ENCODE measurements at places on chromosomes 1 and 21.

DNA sequence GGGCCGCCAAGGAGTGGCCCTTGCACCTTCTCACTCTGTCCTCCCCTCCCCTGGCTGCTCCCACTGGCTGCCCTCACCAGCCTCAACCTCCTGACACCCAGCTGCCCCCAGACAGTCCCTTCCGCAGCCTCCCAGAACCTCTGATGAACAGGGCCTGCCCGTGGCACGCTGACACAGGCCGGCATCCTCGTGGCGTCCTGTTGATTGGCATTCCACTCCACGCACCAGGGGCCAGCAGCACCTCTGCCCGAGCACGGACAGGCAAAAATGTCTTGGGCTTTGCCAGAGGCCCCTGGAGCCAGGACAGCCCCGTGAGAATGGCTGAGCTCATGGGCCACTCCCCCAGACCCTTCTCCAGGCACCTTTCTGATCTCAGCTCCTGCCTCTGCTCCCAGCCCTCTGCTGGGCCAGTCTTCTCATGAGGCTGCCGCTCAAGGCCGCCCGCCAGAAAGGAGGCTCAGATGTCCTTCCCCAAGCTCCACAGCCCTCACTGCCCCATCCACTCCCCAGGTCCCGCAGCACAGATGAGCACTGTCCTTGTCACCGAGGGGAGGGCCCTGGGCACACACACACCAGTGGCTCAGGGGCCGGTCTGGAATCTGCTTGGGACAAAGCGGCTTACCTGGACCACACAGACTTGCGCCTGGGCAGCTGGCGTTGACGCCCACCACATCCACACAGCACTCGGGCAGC lies 15.8 kb upstream of the RNF223 start:
- DNase-seq, result no peak

GRCh38 chr1:116741836-116742565 lies 12.2 kb upstream of the CD2 start:
- no peak for DNase-seq

- no peak for DNase-seq
Measured at GRCh38 chr1:24899581-24900485, 30.2 kb downstream of the RUNX3 start.

GRCh38 chr21:43809346-43809799 lies 20.0 kb downstream of the RRP1 start:
- DNase-seq, result no peak

- DNase-seq, result no peak
Measured at GRCh38 chr1:86235852-86236251, 79.3 kb upstream of the COL24A1 start.

GRCh38 chr1:205579711-205580110 lies 52.1 kb downstream of the ELK4 start:
- no peak for DNase-seq

DNA sequence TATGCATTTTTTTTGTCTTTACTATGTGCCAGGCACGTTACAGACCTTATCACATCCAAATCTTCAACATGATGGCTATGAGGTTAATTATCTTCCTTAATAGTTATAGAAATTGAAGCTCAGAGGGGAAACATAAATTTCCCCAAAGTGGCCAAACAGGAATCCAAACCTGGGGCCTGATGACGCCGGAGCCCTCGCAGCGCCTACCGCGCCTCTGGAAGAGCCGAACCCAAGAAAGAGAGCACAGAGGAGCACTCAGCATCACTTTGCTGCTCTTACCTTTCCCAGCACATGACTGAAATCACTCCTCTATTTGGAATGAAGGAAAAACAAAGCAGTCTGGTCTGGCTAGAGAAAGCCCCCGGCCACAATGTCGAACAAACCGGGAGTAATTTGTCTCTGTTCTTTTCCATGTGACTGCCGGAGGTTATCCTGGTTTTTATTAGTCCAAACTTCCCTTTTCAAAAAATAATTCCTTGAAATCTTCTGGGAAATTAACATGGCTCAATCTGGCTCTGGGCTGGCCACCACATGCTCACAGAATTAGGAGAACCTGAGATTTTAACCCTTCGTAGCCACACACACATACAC lies 195.5 kb downstream of the ADSS2 start:
- no peak for DNase-seq

GRCh38 chr1:236998546-236998945 lies 5.7 kb downstream of the MT1HL1 start:
- DNase-seq, result no peak

- no peak for DNase-seq
Measured at GRCh38 chr1:32816676-32817158, 441 bp downstream of the YARS1 start.

DNA sequence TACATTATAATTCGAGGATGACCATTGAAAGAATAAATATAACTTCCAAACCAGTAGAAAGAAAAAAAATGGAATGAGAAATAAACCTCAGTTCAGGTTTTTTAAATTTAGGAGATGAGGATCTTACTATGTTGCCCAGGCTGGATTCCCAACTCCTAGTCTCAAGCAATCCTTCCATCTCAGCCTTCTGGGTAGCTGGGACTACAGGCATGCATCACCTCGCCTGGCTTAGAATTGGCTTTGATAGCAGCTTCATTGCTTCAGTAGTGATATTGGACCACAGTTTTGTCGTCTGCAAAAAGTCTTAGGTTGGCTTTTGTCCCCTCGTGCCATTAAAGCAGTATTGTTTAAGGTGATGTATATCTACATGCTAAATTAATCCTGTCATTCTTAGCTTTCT lies 2.9 kb downstream of the NASP start:
- no peak for DNase-seq

DNA sequence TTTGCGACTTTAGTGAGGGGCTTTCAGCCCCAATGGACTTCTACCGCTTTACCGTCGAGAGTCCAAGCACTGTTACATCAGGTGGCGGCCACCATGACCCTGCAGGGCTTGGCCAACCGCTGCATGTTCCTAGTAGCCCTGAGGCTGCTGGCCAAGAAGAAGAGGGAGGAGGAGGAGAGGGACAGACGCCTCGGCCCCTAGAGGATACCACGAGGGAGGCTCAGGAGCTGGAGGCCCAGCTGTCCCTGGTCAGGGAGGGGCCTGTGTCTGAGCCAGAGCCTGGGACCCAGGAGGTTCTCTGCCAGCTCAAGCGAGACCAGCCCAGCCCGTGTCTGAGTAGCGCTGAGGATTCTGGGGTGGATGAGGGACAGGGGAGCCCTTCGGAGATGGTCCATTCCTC lies 8.6 kb upstream of the SLC25A34 start:
- DNase-seq, result no peak

DNA sequence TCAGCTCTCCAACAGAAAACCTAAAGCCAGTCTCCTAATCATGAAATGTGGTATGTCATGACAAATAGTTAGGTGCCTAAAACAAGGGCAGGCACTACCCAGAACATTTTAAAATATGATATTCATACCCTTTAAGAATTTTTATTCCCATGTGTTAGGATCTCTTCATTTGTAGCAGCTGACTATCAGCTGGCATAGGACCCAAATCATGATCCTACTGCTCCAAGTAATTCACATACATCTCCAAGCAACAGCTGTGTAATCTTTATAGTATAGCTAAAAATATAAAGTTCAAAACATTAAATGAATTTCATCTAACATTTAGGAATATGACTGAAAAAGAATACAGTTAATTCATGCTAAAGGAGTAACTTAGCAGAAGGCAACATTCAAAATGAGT lies 57.5 kb downstream of the ENAH start:
- DNase-seq, result no peak

- no peak for DNase-seq
Measured at GRCh38 chr1:183310753-183311479, 107.3 kb downstream of the NMNAT2 start.

GRCh38 chr1:230896779-230897178 lies 28.5 kb upstream of the C1orf198 start:
- no peak for DNase-seq

GRCh38 chr1:104745875-104746274 lies 996.2 kb downstream of the AMY1C start:
- DNase-seq, result no peak

DNA sequence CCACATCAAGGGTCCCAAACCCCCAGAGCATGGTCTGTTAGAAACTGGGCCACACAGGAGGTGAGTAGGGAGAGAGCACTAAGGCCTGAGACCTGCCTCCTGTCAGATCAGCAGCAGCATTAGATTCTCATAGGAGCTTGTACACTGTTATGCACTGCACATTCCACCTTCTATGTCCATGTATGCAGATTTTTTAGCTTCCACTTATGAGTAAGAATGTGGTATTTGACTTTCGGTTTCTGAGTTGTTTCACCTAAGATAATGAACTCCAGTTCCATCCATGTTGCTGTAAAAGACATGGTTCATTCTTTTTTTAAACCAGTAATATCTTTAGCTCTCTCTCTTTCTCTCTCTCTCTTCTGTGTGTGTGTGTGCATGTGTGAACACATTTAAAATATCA lies 663 bp upstream of the GBP6 start:
- no peak for DNase-seq

- DNase-seq, result no peak
Measured at GRCh38 chr1:8266436-8267165, 51.3 kb upstream of the SLC45A1 start.

DNA sequence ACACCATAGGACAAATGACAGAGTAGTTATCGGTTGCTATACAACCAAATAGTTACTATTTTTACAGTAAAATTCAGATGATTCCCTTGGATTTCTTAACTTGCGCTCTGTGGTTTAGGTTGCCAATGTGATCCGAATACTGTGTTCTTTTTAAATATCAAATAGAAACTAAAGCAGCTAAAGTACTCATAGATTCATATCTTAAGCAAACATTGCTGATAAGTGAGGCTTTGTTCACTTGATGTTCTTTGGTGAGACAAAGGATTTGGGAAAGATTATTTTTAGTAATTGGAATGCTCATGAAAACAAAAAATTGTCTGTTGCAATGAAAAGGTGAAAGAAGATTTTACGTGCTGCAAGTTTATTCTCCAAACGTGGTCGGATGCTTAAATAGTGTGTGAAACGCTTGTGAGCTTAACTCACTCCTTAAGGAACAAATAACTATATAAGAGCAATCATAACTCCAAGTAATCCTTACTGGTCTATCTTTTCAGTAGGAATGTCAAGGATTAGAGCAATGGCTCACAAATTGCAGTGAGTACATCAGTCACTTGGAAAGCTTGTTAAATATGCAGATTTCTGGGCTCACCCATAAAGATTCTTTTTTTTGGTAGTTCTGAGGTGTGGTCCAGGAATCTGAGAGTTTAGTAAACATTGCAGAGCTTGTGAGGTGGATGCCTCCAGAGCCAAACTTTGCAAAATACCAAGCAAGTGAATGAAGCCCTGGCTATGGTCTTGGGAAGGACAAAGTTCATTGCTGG lies 31.8 kb upstream of the PDC start:
- no peak for DNase-seq

GRCh38 chr1:81424061-81424460 lies 376.7 kb upstream of the ADGRL2 start:
- peak; percentile 14 for DNase-seq

DNA sequence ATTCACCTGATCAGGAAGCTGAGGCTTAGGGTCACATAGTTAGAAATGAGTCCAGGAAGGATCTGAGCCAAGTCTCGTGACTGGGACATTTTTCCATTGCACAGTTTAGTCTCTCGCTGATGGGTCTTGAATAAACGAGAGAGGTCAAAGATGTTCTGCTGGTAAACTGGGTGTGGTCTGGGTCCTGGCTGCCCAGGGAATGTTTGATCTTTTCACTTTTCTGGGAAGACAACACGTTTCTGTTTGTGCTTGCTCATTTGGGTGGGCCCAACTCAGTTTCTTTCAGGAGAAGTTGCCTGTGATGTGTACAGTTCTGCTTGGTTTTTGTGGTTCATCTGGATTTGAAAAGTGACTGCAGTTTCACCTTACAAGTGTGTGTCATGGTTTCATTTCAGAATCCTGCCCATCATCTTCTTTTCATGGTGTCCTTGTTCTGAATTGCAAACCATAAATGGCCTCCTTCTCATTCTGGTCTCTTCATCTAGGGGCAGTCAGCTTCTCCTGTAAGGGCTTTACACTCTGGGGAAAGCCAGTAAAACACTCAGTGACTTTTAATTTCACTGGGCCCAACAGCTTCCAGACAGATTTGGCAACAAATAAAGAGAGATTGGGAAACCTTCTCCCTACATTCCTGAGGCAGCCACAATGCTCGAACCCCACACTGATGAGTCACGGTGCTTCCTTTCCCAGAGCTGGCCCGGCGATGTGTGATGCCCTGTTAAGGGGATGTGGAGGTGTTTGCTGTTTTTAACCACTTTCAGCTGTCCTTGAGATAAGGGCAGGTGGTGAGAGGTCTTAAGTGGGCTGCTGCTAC lies 7.2 kb upstream of the TACSTD2 start:
- DNase-seq, result peak; percentile 90

DNA sequence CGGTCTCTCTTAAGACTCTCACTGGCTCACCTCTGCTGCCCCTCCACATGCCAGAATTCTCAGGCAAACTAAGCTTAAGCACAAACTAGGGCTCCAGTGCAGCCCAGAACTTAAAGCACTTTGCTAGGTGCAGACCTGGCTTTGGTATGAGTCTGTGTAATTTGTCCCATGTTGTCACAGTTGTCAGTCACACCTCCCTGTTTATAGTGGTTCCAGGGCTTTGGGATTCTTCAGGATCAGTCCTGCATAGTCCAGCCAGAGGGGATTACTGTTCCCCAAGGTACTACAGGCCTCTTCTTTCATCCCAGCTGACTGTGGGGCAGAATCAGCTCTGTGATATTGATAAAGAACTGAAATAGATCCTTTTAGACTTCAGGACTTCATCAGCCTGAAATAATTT lies 105.0 kb upstream of the UBE2U start:
- no peak for DNase-seq

Measured in stromal cell of bone marrow (primary cell).